Mucosa of descending colon (tissue), 3 donors: ENCODE measurements at places on chromosomes 13 and 19. TPM values are rescaled to one million over a fixed set of nuclear protein-coding genes. Genes with fewer than 3 reads are reported as not detected.

CABP5 gene
- total RNA-seq, result not detected

GRCh38 chr19:39532233-39533002, at the start of gene EID2B:
TSS of gene EID2B (minus strand) at chr19:39532852. CDS start at chr19:39532802, 50 bp downstream.
- peak; percentile 96 for DNase-seq

KLK3 gene
- 3.7 TPM for total RNA-seq

DNA sequence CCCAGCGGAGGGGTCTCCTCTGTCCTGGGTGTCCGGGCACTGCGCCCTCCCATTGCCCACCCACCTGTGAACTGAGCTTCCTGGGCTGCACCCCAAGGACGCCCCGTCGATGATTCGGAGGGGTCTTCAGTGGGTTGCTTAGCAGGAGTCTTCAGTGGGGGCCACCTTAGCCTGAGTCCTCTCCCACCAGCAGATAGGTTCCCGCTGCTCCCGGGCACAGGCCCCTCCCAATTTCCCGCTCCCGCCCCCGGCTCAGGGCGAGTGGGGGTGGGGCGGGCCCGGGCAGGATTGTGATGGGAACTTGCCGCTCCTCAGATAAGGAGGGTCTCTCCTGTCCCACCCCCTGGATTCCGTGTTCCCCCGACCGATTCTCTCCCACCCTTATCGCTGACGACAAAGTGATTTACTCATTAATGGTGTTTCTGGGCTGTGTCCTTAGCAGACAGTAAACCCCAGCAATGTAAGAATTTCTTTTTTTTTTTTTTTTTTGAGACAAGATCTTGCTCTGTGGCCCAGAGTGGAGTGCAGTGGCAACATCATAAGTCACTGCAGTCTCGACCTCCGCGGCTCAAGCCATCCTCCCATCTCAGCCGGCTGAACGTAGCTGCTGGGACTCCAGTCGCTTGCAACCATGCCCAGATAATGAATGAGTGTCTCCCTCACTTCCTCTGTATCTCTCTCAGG, 655 bp upstream of the S1PR5 start:
- DNase-seq, result no peak

DNA sequence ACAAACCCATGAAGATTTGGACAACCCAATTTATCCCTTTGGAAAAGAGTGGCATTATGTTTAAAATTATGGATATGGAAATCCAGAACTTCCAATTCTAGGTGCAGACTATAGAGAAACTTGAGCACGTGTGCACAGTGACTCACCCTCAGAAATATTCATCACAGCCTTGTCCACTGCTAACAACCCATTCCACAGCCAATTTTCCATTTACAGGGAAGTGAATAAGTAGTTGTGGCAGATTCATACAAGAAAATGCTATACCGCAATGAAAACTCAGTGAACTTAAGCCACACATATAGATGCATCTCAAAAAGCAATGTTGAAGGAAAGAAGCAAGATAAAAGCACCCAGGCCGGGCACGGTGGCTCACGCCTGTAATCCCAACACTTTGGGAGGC, 133.3 kb downstream of the USP12 start:
- DNase-seq, result no peak

DHDH gene
- not detected for total RNA-seq
